ENCODE measurements at places on chromosomes 7 and 10.

DNA sequence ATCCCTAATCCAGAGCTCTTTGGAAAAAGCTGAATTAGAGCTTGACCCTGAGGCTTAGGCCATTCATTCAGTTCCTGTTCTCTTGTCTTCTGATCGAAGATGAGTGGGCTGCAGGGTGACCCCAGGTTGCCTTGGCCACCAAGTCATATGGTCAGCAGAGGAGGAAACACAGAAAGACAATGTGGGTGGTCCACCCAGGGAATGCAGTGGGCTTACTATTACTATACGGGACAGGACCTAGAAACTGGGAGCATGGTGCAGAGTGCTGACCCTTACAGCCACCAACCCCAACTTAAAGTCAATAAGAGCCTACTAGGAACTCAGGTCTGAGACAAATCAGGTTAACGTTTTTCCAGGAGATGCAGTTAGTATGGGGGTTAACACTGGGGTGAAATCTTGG is 200.5 kb downstream of the HERPUD2 start:
- no peak for DNase-seq

DNA sequence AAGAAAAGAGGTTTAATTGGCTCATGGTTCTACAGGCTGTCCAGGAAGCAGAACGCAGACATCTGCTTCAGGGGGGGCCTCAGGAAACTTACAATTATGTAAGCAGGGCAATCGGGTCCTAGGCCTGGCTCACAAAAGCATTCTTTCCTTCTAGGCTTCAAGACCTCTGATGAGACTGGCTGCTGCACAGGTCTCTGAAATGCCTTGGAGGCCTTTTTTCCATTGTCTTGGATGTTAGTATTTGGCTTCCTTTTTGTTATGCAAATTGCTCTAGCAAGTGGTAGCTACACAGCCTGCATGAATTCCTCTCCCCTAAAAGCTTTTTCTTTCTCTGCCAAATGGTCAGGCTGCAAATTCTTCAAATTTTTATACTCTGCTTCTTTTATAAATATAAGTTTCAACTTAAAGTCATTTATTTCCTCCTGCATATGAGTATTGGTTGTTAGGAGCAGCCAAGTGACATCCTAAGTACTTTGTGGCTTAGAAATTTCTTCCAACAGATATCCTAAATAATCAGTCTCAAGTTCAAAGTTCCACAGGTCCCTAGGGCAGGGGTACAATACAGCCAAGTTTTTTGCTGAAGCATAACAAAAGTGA is 83.1 kb upstream of the SEMA3A start:
- no peak for DNase-seq

- no peak for DNase-seq
Observed at GRCh38 chr10:110881905-110882304, 10.2 kb downstream of the PDCD4 start.

- no peak for DNase-seq
Observed at GRCh38 chr7:41536873-41537665, 165.8 kb downstream of the INHBA start.

DNA sequence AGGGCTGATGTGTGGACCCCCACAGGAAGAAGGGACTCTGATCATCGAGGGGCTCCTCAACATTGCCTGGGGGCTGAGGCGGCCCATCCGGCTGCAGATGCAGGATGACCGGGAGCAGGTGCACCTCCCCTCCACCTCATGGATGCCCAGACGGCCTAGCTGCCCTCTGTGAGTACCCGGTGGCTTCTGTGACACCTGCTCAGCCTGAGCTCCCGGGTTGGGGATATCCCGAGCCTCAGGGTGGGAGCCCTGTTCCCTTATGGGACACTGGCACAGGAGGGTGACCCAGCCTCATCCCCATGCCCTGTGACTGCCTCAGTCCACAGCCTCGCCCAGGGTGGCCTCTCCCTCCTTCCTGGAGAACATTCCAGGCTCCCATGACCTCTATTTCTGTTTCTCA is 3.9 kb upstream of the DEPP1 start:
- no peak for DNase-seq

DNA sequence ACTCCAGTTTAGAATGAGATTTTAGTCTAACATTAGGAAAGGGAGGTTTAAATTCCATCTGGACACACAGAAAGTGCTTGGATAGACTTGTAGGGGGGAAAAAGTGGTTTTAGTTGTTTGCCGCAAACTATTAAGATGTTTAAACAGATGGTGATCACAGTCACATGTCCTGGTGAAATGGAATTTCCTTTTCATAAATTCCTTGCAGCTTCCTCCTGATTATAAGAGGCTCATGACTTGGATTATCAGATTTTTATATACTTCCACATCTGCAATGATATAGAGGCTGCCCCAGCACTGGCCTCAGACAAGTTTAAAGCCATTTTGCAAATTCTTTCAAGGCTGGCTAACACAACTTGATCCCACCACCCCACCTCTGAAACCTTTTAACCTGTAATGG is 106.4 kb upstream of the ARMC3 start:
- no peak for DNase-seq

DNA sequence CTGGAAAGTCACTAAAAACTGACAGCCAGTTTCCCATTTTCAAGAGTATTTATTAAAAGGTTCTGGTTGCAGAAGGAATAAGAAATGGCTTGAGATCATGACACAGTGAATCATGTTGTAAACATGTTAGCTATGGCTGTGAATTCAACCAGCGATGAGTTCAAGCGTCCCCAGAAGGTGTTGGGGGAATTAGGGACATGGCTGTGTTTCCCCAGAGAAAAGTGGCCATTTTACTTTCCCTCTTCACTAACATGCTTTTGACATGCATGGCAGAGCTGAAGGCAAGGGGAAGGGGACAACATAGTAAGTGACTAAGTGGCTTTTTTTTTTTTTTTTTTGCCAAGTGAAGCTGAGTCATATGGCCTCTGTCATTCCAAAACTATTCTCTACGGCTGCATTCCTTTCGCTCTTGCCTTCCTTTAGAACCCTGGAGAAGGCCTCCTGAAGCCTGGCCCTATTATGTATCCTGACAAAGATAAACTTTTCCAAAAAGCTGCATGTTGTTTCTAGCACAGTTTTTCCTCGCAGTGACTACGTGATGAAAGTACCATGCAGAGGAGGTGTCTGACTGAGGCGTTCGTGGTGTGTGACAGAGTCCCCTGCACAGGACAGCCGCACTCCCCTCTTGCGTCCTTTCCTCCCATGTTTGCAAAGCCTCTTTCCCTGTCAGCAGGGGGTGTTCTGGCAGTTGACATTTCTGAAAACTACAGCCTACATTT is 46.9 kb downstream of the EGFR start:
- DNase-seq, result no peak

DNA sequence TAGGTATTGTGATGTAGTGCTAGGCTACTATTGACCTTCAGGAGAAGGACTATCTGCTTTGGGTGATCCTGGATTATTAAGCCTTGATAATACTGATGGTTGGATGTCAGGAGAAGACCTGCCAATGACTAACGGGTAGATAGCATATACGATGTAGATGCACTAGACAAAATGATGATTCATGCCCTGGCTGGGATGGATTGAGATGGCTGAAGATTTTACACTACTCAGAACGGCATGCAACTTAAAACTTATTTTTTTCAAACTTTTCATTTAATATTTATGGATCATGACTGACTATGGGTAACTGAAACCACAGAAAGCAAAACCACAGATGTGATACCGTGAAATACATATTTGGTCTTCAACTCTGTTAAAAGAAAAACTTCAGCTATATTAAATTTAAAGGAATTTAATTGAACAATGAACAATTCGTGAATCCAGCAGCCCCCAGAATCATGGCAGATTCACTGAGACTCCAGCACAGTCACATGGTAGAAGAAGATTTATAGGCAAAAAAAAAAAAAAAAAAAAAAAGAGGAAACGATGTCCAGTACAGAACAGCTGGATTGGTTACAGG is 124.6 kb upstream of the CDK13 start:
- DNase-seq, result no peak

DNA sequence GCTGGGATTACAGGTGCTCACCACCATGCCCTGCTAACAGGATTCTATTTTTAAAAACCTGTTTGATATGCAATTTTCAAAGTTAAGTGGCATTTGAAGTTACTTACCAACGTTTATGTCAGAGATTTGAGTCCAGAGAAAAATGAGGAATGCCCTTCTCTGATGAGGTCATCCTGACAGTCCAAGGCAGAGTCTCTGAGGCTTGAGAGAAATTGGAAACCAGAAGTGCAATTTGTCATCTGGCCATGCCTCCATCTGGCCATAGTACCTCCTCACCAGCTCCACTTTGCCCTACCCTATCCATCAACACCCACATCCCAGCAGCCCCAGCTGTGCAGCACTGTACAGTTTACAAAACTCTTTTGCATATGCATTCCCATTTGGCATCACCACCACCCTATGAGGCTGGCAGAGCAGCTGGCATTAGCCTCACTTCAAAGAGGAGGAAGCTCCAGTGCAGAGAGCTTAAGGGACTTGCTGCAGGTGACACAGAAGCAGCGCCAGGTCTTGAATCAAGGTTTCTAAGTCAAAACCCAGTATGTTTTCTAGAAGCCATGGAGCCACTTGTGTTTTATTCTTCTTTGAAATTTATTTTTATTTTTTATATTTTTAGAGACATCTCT is 54.5 kb upstream of the PDZD8 start:
- no peak for DNase-seq

- DNase-seq, result no peak
Observed at GRCh38 chr10:103683851-103684250, 171.5 kb downstream of the SH3PXD2A start.

DNA sequence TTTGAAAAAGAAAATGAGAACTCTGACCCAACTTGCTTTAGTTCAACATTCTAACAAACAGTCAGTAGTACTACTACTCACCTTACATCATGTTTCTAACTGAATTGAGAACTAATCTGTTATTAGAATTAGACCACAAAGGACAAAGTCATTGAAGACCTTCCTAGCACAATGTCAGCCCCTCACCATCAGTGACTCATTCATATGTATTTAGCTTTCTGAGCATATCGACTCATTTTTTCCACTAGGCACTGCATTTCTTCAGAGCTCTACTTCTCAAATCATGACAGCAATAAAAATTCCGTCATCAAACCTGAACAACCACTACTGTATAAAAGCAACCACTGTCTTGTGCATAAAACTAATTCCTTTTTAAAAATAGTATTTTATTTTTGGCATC is 4.4 kb upstream of the LRRN3 start:
- no peak for DNase-seq

- DNase-seq, result no peak
Observed at GRCh38 chr7:43869867-43870240, 537 bp upstream of the MRPS24 start.

- DNase-seq, result no peak
Observed at GRCh38 chr10:120336306-120336910, 120.6 kb upstream of the PLPP4 start.

DNA sequence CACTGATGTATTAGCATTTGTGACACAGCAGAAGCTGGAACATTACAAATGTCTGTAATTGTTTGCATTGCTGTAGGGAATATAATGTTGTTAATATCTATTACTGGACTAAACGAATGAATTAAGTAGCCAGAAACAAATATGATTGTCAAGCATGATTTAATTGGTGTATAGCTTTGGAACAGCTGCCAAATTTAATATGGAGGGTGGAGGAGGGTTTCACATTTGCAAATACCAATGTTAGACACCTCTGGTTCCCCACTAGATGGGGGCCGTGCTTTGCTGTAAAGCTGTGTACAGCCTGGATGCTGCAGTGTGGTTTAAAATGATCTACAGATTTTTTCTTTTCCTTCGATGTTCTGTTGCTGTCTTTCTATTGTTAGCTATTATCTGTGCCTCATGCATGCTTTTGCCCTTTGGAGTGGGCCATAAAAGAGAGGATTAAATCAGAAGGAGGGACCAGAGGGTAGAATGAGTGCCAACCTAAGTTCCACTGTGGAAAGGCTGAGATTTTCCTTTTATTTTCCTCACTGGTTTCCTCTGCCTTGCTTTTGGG is 23.1 kb downstream of the DNAJB9 start:
- no peak for DNase-seq

- DNase-seq, result no peak
Observed at GRCh38 chr7:92647652-92648051, 57.5 kb upstream of the FAM133B start.

DNA sequence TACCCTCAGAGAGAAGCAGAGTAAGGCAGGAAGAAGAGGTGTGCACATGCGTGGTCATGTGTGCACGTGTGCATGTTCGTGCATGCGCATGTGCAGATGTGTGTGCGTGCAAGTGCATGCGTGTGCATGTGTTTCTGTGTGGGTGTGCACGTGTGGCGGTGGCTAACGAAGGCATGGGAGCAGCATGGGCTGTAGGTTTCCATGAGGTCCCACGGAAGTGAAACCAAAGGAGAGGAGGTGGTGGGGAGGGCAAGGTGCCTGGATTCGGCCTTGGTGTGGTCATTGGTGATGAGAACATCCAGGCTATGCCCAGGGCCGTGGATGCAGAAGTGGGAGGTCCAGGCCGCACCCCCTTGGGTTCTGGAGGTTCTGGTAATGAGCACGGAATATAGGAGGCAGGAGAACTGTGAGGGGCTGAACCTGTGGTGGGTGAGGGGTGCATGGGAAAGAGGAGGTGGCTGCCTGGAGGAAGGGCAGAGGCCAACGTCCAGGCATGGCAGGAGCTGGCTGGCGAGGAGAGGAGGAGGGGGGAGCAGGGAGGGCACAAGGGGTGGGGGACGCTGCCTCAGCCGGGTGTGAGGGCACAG is 2.4 kb upstream of the INPP5A start:
- no peak for DNase-seq

- no peak for DNase-seq
Observed at GRCh38 chr10:101669181-101669580, 25.8 kb downstream of the FBXW4 start.

DNA sequence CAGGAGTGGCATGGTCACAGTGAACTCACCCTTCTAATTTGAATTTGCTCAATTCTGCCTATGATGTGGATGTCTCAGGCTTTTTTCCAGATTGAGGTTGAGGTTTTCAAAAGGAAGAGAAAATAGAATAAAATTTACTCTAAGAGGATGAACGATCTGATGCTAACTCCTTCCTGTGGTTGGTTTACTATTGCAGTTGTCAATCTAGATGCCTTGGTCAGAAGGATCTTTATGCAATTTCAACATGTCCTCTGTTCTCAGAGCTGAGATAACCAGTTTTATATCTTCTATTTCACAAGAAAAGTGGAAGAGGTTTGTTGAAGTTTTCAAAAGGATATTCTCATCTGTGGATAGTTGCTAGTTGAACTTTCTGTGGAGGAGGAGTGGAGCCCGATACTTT is 150.7 kb upstream of the WDR11 start:
- no peak for DNase-seq

- DNase-seq, result no peak
Observed at GRCh38 chr7:30635798-30636197, 41.1 kb downstream of the GARS1 start.

DNA sequence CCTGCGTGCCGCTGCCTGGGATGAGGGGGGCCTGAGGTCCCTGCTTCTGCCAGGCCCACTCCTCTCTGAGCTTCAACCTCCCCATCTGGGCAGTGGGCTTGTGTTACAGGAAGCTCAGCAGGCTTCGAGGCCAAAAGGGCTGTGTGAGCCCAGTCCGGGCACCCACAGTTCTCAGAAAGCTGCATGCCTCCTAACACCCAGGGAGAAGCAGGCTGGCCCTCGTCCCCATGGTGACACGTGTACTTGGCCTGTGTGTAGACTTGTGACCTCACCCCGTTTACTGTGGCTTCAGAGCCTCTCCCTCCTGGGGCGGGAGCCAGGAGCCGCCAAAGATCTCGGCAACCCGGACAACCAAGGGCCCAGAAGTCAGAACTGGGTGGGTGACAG is 2.2 kb upstream of the GRIFIN start:
- DNase-seq, result no peak
